Right atrium auricular region (tissue), 2 donors: ENCODE measurements at places on chromosomes 6 and 20.

DNA sequence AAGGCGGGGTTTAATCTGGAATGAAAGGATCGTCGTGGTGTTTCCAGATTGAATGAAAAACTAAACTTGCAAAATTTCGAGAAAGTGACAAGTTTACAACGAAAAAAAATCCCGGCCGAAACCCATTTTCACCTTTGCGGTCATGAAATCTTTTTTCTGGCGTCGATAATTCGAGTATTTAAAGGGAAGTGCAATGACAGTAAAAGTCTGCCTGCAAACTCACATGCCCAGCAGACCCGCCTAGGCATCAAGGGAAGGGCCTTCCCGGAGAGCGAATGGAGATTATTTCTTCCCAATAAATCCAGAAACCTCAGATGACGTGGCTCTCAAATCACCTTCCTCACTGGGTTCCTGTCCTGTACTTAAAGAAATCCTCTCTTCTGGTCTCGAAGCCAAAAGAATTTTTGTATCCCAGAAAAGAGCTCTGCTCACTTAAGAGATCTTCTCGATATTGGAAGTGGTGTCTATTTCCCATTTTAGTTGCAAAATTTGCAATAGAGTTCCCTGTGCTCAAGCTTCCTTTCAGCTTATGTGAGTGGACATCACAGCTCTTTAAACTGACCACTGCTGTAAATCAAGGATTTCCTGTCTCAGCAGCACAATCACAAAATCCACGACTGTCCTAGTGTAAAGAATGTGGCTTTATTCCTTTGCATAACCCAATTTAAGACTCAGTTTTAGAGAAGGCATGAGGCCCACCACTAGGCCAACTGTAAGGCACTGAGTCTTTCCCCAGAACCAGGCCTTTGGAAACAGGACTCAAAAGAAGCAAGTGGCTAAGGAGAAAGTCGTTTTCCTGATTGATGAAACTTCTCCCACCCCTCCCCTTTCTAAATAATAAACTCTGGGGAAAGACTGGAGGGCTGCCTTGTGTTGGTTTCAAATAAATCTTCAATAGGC is 3.9 kb downstream of the OLIG3 start:
- DNase-seq: no peak

DNA sequence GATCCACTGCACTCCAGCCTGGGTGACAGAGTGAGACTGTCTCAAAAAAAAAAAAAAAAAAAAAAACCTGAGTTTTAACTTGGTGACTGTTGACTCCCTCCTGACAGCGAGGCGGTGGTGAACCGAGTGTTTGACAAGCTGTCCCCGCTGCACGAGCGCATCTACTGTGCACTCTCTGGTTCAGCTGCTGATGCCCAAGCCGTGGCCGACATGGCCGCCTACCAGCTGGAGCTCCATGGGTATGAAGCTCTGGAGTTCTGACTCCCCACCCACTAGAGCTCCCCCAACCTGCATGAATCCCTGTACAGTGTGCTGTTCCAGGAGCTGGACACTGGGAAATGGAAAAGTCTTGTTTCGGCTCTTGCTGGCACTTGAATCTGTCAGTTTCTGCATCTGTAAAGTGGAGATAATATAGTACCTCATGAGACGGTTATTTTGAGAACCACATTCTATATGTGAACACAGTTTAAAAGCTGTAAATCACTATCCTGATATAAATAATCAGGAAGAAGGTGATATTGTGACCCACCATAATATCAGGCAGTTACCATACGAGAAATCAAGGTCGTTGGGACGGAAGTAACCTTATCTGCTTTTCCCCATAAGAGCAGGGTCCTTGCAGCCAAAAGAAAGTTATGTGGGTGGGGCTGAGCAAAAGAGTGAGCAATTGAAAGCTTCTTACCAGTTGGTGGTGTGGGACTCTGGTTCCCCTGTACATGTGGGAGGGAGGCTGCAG is 3.3 kb downstream of the PSMB9 start:
- DNase-seq: no peak

DNA sequence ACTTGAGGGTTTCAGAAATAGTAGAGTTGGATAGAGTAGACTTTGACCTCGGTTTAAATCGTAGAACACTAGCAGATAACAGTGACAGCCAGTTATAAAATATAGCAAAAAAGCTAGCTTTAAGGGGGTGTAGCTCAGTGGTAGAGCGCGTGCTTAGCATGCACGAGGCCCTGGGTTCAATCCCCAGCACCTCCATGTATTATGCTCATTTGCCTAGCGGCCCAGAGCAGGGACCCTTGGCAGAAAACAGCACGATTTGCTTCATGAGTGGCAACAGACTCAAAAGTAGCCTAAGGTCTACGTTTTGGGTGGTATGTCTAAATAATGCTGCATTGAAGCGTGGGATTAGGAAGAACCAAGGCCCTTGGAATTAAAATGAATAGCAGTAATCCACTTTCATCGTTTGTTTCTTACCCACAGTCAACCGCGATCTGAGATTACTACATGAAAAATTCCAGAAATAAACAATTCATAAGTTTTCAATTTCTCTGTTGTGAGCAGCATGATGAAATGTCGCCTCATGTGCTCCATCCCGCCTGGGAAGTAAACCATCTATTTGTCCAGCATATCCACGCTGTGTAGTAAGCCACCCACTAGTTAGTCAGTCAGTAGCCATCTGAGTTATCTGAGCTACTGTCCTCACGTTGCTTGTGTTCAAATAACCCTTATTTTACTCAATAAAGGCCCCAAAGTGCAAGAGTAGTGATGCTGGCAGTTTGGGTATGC is 184.9 kb downstream of the GPX5 start:
- no peak for DNase-seq

DNA sequence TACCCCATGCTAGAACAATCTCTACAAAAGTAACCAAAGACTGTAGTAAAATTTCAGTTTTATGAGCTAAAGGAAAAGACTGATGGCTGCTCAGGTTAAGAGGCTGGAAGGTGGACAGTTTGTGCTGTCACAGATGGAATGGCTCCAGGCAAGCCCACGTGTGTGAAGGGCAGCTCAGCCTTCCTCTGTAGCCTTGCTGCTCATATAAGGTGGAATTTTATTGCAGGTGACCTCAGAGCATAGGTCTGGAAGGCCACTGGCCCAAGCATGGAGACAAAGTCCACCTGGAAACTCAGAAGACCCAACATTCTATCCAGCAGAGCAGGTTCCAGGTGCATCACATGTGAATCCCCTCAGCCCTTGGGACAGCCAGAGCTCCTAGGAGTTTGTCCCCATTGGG is 53.6 kb downstream of the KAT14 start:
- DNase-seq: no peak

GRCh38 chr20:1979106-1979778 is 14.6 kb downstream of the PDYN start:
- no peak for DNase-seq

GRCh38 chr6:129634411-129635230 is 75.4 kb downstream of the ARHGAP18 start:
- DNase-seq: no peak
